Aorta (tissue), 5 donors: ENCODE measurements at places on chromosomes 2 and 18. TPM values are rescaled to one million over a fixed set of nuclear protein-coding genes. Genes with fewer than 3 reads are reported as not detected.

MSTN gene
- 0.81 TPM for total RNA-seq

CENPA gene
- total RNA-seq, result 1.2 TPM

DNA sequence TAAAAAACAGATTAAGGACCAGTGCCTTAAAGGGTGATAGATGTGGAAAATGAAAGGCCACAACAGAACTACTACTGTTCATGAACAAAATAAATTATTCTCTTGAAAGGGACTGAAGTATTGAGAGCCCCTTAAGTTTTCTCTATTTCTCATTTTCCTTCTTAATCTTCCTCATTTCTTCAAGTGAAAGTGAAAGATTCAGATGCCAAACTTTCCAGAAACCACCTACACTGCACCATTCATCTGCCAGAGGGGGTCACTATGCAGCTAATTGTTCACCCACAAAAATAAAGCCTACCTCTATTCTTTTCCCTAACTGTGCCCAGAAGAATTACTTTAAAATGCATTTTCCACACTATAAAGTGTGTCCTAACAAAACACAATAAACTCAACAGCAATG is 140.1 kb downstream of the NR4A2 start:
- no peak for DNase-seq
- no peaks in the 10 kb centered on the region for H3K4me1 ChIP-seq
- H3K27ac ChIP-seq, result no peak overlapping the region
- no peak overlapping the region for H3K4me3 ChIP-seq

DNA sequence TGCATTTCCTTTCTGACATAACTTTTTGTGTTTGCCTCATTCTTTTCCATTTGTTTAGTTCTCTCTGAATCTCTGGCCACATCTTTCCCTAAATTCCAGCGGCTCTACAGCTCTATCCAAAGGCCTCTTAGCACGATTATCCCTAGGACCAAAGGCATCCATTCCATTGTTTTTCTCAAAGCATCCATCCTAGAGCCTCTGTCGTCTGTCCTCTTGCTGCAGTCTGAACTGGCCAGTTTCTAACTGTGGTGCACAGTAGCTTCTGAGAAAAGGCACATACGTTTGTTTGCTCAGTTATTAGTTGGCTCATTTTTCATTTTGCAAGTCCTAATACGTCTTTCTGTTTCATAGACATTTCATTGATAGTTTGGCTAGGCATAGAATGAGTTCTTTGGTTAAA is 45.7 kb upstream of the TCF7L1 start:
- H3K27ac ChIP-seq, result no peak overlapping the region
- H3K4me3 ChIP-seq, result no peak overlapping the region
- H3K27me3 ChIP-seq, result peaks cover 2% of the 10 kb centered on the region
- no peaks in the 10 kb centered on the region for H3K4me1 ChIP-seq
- DNase-seq, result no peak
- no peaks in the 10 kb centered on the region for H3K36me3 ChIP-seq

- no peaks in the 10 kb centered on the region for H3K4me1 ChIP-seq
- H3K27ac ChIP-seq, result no peak overlapping the region
- no peaks in the 10 kb centered on the region for H3K27me3 ChIP-seq
- no peaks in the 10 kb centered on the region for H3K36me3 ChIP-seq
Measured at GRCh38 chr2:72570413-72570812, 255.4 kb downstream of the EXOC6B start.

GRCh38 chr2:42486145-42486906 is 7.5 kb downstream of the KCNG3 start:
- H3K4me1 ChIP-seq, result no peaks in the 10 kb centered on the region
- H3K4me3 ChIP-seq, result no peak overlapping the region
- DNase-seq, result no peak
- H3K27me3 ChIP-seq, result no peaks in the 10 kb centered on the region

GPBAR1 gene
- 3.7 TPM for total RNA-seq

CWC22 gene
- total RNA-seq, result 22.0 TPM

C2orf15 gene
- 0.65 TPM for total RNA-seq

AOX1 gene
- total RNA-seq, result 65.5 TPM

CD28 gene
- 11.0 TPM for total RNA-seq

DCC gene
- total RNA-seq, result 0.78 TPM

GREB1 gene
- total RNA-seq, result 7.2 TPM

DNA sequence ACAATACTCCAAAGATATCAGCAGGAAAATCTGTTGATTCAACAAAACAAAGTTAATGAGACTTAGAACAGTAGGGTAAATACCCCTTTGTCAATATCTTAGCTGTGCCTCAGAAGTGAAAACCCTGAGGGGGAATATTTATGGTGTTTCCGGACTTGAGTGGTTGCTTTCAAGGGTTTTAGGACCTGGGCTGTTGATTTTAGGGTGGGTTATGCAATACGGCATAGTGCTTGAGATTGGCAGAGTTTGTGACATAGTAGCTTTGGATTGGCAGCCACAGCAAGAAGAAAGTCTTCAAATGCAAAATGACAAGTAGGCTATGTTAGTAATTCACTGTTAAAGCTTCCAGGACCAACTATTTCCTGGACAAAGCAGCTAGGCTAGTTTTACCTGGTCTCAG is 826.3 kb upstream of the CDH2 start:
- no peaks in the 10 kb centered on the region for H3K27me3 ChIP-seq
- H3K4me3 ChIP-seq, result no peak overlapping the region
- no peaks in the 10 kb centered on the region for H3K4me1 ChIP-seq
- DNase-seq, result no peak
- no peaks in the 10 kb centered on the region for H3K36me3 ChIP-seq

DNA sequence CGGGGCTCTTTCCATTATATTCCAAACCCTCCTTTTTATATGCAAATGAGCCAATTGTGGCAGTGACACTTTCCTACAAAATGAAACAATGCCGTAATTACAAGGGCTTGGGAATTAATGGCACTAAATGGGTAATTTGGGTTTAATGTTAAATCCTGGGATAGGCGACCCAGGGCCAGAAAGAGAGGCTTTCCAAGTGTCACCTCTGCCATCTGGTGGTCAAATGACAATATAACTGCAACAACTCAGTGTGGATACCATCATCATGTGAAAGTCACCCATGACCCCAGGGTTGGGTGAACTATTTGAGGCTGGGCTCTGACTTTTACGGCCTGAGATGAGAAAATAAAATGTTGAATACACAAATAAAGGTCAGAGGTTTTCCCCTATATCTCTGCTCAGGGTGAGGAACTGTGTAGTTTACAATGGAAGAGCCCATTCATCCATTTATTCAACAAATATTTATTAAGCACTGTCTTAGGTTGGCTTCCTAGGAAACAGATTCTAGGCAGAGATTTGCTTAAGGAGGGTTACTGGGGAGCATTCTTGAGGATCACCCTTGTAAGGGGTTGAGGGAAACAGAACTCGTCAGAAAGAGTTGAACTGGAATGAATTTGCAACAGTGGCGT is 13.6 kb upstream of the THADA start:
- no peaks in the 10 kb centered on the region for H3K36me3 ChIP-seq
- H3K4me3 ChIP-seq, result no peak overlapping the region
- H3K27me3 ChIP-seq, result no peaks in the 10 kb centered on the region
- DNase-seq, result no peak
- no peaks in the 10 kb centered on the region for H3K4me1 ChIP-seq

AFTPH gene
- total RNA-seq, result 30.6 TPM

DNA sequence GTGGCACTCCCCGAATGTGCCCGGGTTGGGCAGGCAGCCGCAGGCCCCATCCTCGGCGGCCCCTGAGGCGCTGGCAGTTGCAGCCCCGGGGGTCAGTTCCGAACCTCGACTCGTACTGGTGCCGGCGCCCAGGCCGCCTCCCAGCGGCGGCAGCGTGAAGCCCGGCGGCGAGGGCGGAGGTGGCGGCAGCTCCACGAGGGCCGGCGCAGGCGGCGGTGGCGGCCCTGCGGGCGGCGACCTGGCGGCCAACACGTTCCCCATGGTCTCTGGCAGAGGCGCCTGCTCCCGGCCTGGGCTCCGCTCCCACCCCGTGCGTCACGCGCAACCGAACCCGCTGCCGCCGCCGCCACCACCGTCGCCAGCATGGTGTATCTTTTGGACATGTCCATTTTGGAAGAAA is 196.3 kb downstream of the CCDC74A start:
- peak; percentile 49 for DNase-seq
- no peaks in the 10 kb centered on the region for H3K4me1 ChIP-seq
- no peak overlapping the region for H3K4me3 ChIP-seq
- H3K36me3 ChIP-seq, result no peaks in the 10 kb centered on the region
- H3K27ac ChIP-seq, result no peak overlapping the region

GRCh38 chr2:231391981-231392380 is 3.5 kb upstream of the B3GNT7 start:
- DNase-seq, result no peak
- H3K36me3 ChIP-seq, result no peaks in the 10 kb centered on the region
- H3K4me1 ChIP-seq, result no peaks in the 10 kb centered on the region
- H3K4me3 ChIP-seq, result no peak overlapping the region
- no peaks in the 10 kb centered on the region for H3K27me3 ChIP-seq
- H3K27ac ChIP-seq, result no peak overlapping the region

RGPD4 gene
- total RNA-seq, result 0.39 TPM

CYP26B1 gene
- total RNA-seq, result 8.8 TPM

- H3K36me3 ChIP-seq, result no peaks in the 10 kb centered on the region
- no peak overlapping the region for H3K27ac ChIP-seq
- no peaks in the 10 kb centered on the region for H3K4me1 ChIP-seq
- no peaks in the 10 kb centered on the region for H3K27me3 ChIP-seq
Measured at GRCh38 chr2:85310330-85310729, 17.5 kb downstream of the TGOLN2 start.

DNA sequence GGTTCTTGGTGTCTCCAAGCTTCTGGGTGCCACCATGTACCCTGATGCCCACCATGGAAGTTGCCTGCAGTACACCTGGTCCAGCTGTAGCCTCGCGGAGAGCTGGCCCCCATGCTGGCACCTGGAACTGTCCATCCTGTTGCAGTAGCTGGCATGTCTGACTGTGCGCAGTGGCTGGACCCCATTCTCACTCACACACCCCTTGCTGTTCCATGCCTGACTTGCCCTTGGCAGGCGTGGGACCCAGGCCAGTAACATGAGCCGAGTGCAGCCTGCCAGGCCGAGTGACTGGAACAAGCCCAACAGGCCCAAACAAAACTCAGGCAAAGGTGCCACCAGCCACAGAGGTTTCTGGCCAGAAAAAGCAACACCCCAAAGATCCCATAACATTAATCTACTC is 73.8 kb downstream of the NEURL3 start:
- H3K27me3 ChIP-seq, result no peaks in the 10 kb centered on the region
- H3K4me1 ChIP-seq, result no peaks in the 10 kb centered on the region
- H3K27ac ChIP-seq, result no peak overlapping the region
- DNase-seq, result no peak
- H3K36me3 ChIP-seq, result no peaks in the 10 kb centered on the region
- no peak overlapping the region for H3K4me3 ChIP-seq

TRIM43 gene
- not detected for total RNA-seq

- no peaks in the 10 kb centered on the region for H3K27me3 ChIP-seq
- H3K4me1 ChIP-seq, result no peaks in the 10 kb centered on the region
- DNase-seq, result no peak
Measured at GRCh38 chr18:35868915-35869314, 103.6 kb upstream of the RMP24 start.

DNA sequence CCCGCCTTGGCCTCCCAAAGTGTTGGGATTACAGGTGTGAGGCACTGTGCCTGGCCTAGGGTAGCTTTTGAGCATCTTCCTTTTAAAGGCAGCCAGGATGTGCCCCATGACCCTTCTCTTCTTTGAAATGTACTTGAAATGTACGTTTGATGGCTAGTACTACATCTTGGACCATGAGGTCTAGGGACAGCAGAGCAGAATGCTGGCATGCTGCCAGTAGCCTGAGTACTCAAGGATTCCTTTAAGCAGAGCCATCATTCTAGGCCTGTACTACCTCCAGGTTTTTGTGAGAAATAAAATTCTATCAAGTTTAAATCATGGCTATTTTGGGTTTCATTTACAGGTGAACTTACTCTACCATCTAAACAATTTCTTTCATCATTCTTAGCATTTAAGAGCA is 2.9 kb upstream of the EML6 start:
- no peak for DNase-seq
- no peak overlapping the region for H3K4me3 ChIP-seq
- H3K27me3 ChIP-seq, result no peaks in the 10 kb centered on the region

GPR55 gene
- not detected for total RNA-seq

DNA sequence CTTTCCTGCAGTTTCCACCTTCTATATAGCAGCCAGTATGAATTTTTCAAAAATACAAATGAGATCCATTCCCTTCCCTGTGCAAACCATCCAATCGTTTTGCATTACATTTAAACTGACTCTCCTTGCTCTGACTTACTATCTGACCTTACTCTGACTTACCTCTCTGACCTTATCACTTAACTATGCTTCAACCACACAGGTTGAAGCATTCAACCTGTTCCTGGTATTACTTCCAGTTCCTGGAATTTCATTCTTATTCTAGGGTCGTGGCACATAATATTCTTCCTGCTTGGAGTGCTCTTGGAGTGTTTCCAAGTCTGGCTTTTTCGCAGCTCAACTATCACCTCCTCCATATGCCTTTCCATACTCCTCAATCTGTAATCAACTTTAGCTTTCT is 850.6 kb upstream of the CHAC2 start:
- H3K27me3 ChIP-seq, result no peaks in the 10 kb centered on the region
- H3K4me1 ChIP-seq, result no peaks in the 10 kb centered on the region
- no peak overlapping the region for H3K27ac ChIP-seq
- H3K4me3 ChIP-seq, result no peak overlapping the region

- DNase-seq, result no peak
- H3K4me3 ChIP-seq, result no peak overlapping the region
Measured at GRCh38 chr2:127365211-127365643, 22.5 kb downstream of the MAP3K2 start.

NT5C1B gene
- not detected for total RNA-seq

CDH20 gene
- not detected for total RNA-seq

GRCh38 chr2:208319391-208319790 is 53.3 kb downstream of the PIKFYVE start:
- no peaks in the 10 kb centered on the region for H3K4me1 ChIP-seq
- H3K27ac ChIP-seq, result peak overlapping the region; percentile 82
- peaks cover 5% of the 10 kb centered on the region for H3K36me3 ChIP-seq
- H3K27me3 ChIP-seq, result no peaks in the 10 kb centered on the region
- no peak for DNase-seq

- no peak overlapping the region for H3K4me3 ChIP-seq
- no peaks in the 10 kb centered on the region for H3K36me3 ChIP-seq
- no peak for DNase-seq
- no peaks in the 10 kb centered on the region for H3K27me3 ChIP-seq
Measured at GRCh38 chr18:43992741-43993140, 687.9 kb upstream of the SETBP1 start.

- H3K27ac ChIP-seq, result no peak overlapping the region
- no peaks in the 10 kb centered on the region for H3K27me3 ChIP-seq
- DNase-seq, result no peak
- H3K4me3 ChIP-seq, result peak overlapping the region; percentile 14
- H3K4me1 ChIP-seq, result no peaks in the 10 kb centered on the region
- H3K36me3 ChIP-seq, result no peaks in the 10 kb centered on the region
Measured at GRCh38 chr2:47899915-47900816, 6.1 kb downstream of the FBXO11 start.
